Activated T-helper 2 cell treated with anti-CD3 and anti-CD28 coated beads, Interferon-gamma antibody, Interleukin-2, Interleukin-4, amounts not matched to agents 10 μg/mL and 5 μg/mL and 100 μg/mL, durations not matched to agents 14 hours and 24 hours and 36 hours (primary cell): ENCODE measurements at places on chromosomes 5 and 9. TPM values are rescaled to one million over a fixed set of nuclear protein-coding genes. Genes with fewer than 3 reads are reported as not detected.

- H3K4me3 ChIP-seq: no peak overlapping the region
- H3K4me1 ChIP-seq: no peaks in the 10 kb centered on the region
- DNase-seq: no peak
- H3K27ac ChIP-seq: no peak overlapping the region
- no peaks in the 10 kb centered on the region for H3K36me3 ChIP-seq
These were observed 90.3 kb upstream of the ACO1 start for GRCh38 chr9:32294106-32294505.

- peaks cover 33% of the 10 kb centered on the region for H3K36me3 ChIP-seq
- peak overlapping the region; percentile 47 for H3K27ac ChIP-seq
- H3K27me3 ChIP-seq: peaks cover 10% of the 10 kb centered on the region
- peaks cover 40% of the 10 kb centered on the region for H3K4me1 ChIP-seq
These were observed 281.8 kb downstream of the AOPEP start for GRCh38 chr9:95008151-95008771.

GRCh38 chr5:41509399-41510175 is 814 bp downstream of the PLCXD3 start:
- no peaks in the 10 kb centered on the region for H3K36me3 ChIP-seq
- DNase-seq: no peak
- H3K27ac ChIP-seq: no peak overlapping the region
- peaks cover 37% of the 10 kb centered on the region for H3K27me3 ChIP-seq

Gene PIP5K1B
- total RNA-seq: 76.2 and 77.2 TPM in 2 replicates

- H3K4me1 ChIP-seq: peaks cover 17% of the 10 kb centered on the region
- no peak overlapping the region for H3K4me3 ChIP-seq
- DNase-seq: no peak
- no peaks in the 10 kb centered on the region for H3K36me3 ChIP-seq
These were observed 28.2 kb upstream of the HSPA9 start for GRCh38 chr5:138603249-138603920.

GRCh38 chr9:13970426-13970825 is 343.5 kb downstream of the NFIB start:
- H3K4me1 ChIP-seq: no peaks in the 10 kb centered on the region
- no peaks in the 10 kb centered on the region for H3K36me3 ChIP-seq
- DNase-seq: no peak

DNA sequence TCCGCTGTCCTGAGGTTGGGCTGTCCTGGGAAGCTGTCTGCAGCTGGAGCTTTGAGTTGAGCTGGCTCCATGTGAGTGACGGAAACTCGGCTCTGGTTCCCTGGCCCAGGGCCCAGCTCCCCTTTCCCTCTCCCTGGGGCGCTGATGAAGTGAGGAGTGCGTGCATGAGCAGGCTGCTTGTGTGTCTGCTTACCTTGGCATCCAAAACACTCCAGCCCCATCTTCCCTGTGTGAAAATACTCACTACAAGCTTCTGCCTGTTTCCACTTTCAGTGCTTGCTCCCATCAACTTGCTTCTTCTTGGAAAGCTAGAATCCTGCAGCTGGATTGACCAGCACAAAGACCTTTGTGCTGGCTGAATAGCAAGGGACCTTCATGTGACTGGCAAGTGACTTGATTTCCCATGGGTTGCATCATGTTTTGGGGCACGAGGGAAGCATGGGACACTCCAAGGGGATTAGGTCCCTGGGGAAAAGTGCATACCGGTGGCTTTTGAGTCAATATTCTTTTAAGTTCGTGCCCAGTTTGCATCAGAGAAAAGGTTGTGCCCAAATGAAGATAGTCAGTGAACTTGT is 198.1 kb downstream of the GADD45G start:
- H3K36me3 ChIP-seq: no peaks in the 10 kb centered on the region
- peaks cover 26% of the 10 kb centered on the region for H3K4me1 ChIP-seq
- no peak overlapping the region for H3K4me3 ChIP-seq
- H3K27me3 ChIP-seq: peaks cover 13% of the 10 kb centered on the region
- no peak for DNase-seq

Gene FOXE1
- not detected in 2 replicates for total RNA-seq

- DNase-seq: no peak
- peaks cover 66% of the 10 kb centered on the region for H3K36me3 ChIP-seq
- H3K27ac ChIP-seq: no peak overlapping the region
- no peak overlapping the region for H3K4me3 ChIP-seq
- H3K27me3 ChIP-seq: no peaks in the 10 kb centered on the region
These were observed 17.2 kb downstream of the RIC1 start for GRCh38 chr9:5646116-5646515.

Gene CBY3
- total RNA-seq: 0.39 and 0.51 TPM in 2 replicates

Gene BASP1
- total RNA-seq: 0.64 and 0.73 TPM in 2 replicates

DNA sequence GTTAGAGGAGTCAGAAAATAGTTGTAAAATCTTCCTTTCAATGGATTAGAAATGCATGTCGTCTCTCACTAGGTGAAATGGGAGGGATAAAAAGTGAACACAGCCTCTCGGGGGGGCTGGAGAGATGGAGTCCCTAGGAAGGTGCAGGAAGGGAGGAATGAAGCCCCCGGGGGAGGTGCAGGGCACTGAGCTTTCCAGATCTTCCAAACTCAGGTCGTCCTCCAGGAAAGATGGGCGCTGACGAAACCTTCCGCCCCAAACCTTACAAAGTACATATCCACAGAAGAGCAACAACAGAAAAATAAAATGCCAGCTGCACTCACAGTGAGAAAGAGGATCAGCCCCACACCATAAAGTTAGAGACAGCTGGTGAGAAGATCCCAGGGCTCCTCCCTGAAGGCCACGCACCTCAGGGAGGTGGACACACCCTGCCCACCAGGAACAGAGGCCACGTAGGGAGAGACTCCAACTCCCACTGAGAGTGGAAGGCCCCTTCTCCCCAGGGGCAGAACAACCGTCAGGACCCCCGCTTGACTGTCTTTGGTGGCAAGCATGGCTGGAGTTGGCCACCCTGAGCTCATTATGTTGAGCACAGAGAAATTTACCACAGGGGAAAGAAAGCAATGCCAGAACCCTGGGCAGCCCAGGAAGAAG is 174.3 kb downstream of the AUH start:
- no peak for DNase-seq
- H3K27me3 ChIP-seq: no peaks in the 10 kb centered on the region
- peaks cover 29% of the 10 kb centered on the region for H3K36me3 ChIP-seq
- H3K4me1 ChIP-seq: peaks cover 45% of the 10 kb centered on the region
- no peak overlapping the region for H3K4me3 ChIP-seq

Gene SPAAR
- total RNA-seq: not detected in 2 replicates

GRCh38 chr5:137501846-137502406 is 2.8 kb upstream of the SPOCK1 start:
- no peak overlapping the region for H3K4me3 ChIP-seq
- no peaks in the 10 kb centered on the region for H3K36me3 ChIP-seq
- DNase-seq: no peak
- no peaks in the 10 kb centered on the region for H3K4me1 ChIP-seq
- H3K27me3 ChIP-seq: peaks cover 11% of the 10 kb centered on the region

- H3K36me3 ChIP-seq: no peaks in the 10 kb centered on the region
- no peak overlapping the region for H3K4me3 ChIP-seq
- H3K4me1 ChIP-seq: no peaks in the 10 kb centered on the region
- DNase-seq: no peak
- H3K27me3 ChIP-seq: no peaks in the 10 kb centered on the region
These were observed 77.0 kb downstream of the SEMA6A start for GRCh38 chr5:116497631-116498030.

DNA sequence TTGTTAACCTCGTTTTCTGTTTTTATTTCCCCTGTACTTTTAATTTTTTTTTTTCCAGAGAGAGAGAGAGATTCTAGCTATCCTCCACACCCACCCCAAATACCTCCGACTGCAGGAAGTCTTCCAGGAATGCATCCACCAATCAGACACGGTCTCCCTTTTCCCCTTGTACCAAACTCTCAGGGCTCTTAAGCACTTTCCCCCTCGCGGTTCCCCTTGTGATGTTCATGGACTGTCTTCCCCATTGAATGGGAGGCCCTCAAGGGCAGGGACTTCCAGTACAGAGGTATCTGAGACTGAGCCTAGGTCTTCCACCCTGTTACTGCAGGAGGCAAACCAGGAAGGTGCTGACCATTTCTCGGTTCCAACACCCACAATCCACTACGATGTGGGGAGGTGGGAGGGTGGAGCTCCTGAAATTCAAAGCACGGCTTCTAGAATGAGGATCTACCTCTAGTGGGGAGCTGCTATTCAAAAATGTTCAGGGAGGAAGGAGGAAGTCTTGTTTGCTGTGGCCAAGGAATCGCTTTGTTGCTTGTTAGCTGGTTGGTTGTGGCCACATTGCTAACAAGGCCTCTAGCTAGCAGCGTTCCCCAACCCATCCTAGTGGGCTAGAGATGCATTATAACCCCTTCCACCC is 37.5 kb upstream of the PTGS1 start:
- H3K4me1 ChIP-seq: peaks cover 4% of the 10 kb centered on the region
- DNase-seq: no peak
- H3K4me3 ChIP-seq: no peak overlapping the region
- peaks cover 7% of the 10 kb centered on the region for H3K36me3 ChIP-seq
- H3K27me3 ChIP-seq: no peaks in the 10 kb centered on the region

GRCh38 chr9:89602978-89603766 is 1.6 kb upstream of the GADD45G start:
- DNase-seq: peak; percentile 82
- peaks cover 32% of the 10 kb centered on the region for H3K36me3 ChIP-seq
- peak overlapping the region; percentile 83 for H3K4me3 ChIP-seq
- peaks cover 19% of the 10 kb centered on the region for H3K27me3 ChIP-seq
- H3K27ac ChIP-seq: peak overlapping the region; percentile 81
- H3K4me1 ChIP-seq: peaks cover 25% of the 10 kb centered on the region

Gene PCDHB11
- not detected in 2 replicates for total RNA-seq

GRCh38 chr9:115988701-115989100 is 164.9 kb upstream of the PAPPA start:
- H3K27ac ChIP-seq: no peak overlapping the region
- H3K27me3 ChIP-seq: no peaks in the 10 kb centered on the region
- no peaks in the 10 kb centered on the region for H3K36me3 ChIP-seq
- no peaks in the 10 kb centered on the region for H3K4me1 ChIP-seq
- DNase-seq: no peak

DNA sequence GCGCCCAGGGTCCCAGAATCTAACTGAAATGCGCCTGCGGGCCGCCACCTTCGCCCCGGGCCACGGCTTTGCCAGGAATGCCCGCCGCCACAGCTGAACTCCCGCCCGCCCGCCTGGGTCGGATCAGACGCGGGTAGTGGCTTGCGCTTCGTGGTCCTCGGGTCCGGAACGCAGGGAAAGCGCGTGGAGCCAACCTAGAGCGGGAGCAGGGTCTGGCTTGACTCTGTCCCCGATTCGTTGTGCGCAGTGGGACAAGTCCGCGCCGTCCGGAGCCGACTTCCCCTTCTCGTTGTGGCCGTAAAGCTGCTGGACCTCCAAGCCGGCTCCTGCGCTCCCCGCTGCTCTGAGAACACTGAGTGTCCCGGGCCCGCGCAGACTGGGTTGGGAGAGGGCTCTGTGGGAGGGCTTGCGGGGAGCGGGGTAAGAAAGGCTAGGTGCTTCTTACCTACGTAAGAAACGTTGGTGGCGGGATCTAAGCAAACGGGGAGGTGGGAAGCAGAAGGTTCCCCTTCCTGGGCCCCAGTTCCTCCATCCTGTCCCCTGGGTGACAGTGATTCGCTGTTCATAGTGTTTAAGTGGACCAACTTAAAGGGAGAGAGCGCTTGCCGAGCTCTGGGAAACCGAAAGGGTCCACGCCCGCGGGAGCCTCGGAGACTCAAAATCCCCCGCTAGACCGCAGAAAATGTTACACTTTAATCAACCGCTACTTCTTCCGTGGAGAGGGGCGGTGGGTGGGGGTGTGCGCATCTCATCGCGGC is 4.4 kb upstream of the FOXE1 start:
- H3K27ac ChIP-seq: no peak overlapping the region
- no peak for DNase-seq
- peaks cover 7% of the 10 kb centered on the region for H3K4me1 ChIP-seq
- peaks cover 4% of the 10 kb centered on the region for H3K36me3 ChIP-seq

Gene CAMK2A
- total RNA-seq: not detected in 2 replicates

GRCh38 chr5:1799110-1799601 is 481 bp downstream of the MRPL36 start:
- peaks cover 42% of the 10 kb centered on the region for H3K4me1 ChIP-seq
- H3K27me3 ChIP-seq: no peaks in the 10 kb centered on the region
- peak overlapping the region; percentile 84 for H3K4me3 ChIP-seq
- H3K27ac ChIP-seq: peak overlapping the region; percentile 72

- H3K4me3 ChIP-seq: no peak overlapping the region
- peaks cover 6% of the 10 kb centered on the region for H3K4me1 ChIP-seq
- no peak for DNase-seq
- H3K27ac ChIP-seq: no peak overlapping the region
These were observed 15.4 kb downstream of the ZNF622 start for GRCh38 chr5:16450163-16450562.

Gene RAB14
- total RNA-seq: 62.0 and 63.2 TPM in 2 replicates

DNA sequence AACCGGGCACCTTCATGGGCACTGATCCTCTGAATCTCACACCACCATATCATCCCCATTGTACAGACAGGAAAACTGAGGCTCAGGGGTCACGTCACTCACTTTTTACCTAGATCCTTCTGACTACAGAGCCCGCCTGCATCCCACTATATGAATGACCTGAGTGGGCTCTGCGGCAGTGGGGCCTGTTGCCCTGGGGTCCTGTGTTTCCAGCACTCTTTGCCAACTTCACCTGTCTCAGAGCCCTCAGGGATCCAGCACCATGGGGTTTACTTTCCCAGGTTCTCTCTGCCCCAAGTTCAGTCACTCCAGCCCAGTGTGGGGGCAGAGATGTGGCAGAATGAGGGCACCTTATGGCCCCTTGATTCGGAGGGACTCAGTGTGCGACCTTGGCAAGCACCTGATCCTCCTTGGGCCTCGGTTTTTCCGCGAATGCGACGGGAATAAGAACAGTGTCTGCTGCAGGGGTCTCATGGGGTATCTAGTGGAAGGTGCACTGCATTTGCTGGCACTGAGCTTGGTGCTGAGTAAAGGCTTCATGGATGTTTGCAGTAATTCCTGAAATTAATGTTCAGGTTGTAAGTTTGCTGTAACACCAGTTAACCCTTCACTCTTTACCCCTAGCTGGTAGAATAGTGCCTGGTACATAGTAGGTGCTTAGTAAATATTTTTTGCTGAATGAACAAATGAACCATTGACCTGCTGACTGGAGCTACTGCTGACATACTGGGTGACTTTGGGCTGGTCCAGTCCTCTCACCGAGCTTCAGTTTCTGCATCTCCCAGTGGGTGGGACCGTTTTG is 47.1 kb upstream of the BOD1 start:
- no peak for DNase-seq
- no peaks in the 10 kb centered on the region for H3K4me1 ChIP-seq
- H3K36me3 ChIP-seq: no peaks in the 10 kb centered on the region
- H3K27ac ChIP-seq: no peak overlapping the region
- no peak overlapping the region for H3K4me3 ChIP-seq
